ENCODE measurements at places on chromosomes 3 and 15. TPM values are rescaled to one million over a fixed set of nuclear protein-coding genes. Genes with fewer than 3 reads are reported as not detected.

The SPTBN5 gene
- total RNA-seq: 1.4 TPM

The PP2D1 gene
- total RNA-seq: not detected

The PIK3CA gene
- 13.0 TPM for total RNA-seq

The SLC2A2 gene
- total RNA-seq: not detected

The GOLGA8J gene
- total RNA-seq: not detected

The P2RY14 gene
- 7.3 TPM for total RNA-seq

The PARP15 gene
- 1.4 TPM for total RNA-seq

The PLEKHO2 gene
- total RNA-seq: 4.6 TPM

The ATP13A4 gene
- 14.2 TPM for total RNA-seq

The GRK7 gene
- total RNA-seq: not detected

The ARL14 gene
- 51.8 TPM for total RNA-seq

The RLBP1 gene
- total RNA-seq: not detected

The OR5K2 gene
- total RNA-seq: not detected

DNA sequence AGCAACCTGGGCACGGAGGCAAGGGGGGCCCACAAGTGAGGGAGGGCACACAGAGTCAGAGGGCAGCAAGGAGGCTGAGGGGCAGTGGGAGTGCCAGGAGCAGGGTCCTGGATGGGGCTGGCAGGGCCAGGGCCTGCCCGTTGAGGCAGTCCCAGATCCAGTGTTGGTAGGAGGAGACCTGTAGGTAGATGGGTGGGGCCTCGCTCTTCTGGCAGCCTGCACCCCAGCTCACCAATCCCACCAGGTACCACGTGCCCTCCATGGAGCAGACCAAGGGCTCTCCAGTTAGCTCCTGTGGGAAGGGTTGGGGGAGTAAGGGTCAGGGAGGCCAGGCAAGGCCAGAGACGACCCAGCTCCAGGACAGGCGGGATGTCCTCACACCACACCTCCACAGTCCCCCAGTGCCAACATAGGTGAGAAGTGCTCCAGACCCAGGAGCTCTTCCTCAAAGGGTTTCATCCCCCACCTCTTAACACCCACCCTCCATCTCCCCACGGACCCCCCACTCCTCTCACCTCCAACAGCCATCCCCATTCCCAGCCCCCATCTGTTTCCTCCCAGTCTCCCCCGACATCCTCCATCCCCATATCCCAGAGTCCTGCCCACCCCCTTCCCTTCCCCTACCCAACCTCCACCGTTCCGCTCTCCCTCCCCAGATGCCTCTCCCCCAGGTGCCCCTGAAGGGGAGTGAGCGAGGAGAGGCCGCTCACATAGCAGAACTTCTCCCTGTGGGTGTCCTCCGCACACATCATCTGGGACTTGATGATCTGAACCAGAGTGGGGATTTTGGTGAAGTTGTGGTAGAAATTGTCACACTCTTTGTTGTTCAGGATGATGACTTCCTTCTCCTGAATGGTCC is 5.2 kb downstream of the PRSS50 start:
- peak; percentile 2 for DNase-seq

DNA sequence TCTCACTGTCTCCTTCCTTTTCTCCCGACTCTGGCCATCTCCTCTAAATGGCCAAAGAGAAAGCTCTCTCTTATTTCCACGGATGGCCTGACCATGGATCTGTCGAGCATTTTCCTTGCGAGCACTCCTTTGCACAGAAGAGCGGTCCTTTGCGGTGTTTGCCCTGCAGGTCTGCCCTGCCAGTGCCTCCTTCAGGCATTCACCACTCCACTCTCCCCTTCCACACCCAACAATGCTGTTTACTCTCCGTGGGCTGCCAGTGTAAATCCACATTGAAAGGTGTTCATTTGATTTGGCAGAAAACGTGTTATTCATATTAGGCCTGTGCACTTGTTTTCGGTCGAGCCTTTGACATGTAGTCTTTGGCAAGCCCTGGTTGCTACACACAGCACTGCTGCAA is 49.6 kb downstream of the CACNA2D3 start:
- DNase-seq: no peak

- DNase-seq: no peak
These were observed 22.3 kb downstream of the GRIP2 start for GRCh38 chr3:14517601-14518431.

GRCh38 chr3:59308001-59308400 is 258.2 kb upstream of the CFAP20DC start:
- no peak for DNase-seq

DNA sequence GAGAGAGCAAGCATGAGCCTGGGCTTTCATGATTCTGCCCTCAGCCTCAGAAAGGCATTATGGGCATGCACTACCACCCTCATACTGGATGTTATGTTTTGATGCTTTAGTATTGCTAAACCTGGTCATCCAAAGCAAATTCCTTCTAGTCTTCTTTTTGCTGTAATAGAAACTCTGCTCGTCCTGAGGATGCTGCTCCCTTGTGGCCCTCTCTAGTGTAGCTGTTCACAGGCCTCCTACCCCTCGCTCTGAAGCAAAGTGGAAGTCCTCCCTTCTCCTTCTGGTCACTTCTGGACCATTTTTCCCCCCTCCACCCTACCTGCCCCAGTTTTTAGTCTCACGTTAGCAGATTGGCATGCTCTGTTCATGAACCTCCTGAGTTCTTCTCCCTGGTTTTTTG is 22.9 kb upstream of the CCNL1 start:
- no peak for DNase-seq

DNA sequence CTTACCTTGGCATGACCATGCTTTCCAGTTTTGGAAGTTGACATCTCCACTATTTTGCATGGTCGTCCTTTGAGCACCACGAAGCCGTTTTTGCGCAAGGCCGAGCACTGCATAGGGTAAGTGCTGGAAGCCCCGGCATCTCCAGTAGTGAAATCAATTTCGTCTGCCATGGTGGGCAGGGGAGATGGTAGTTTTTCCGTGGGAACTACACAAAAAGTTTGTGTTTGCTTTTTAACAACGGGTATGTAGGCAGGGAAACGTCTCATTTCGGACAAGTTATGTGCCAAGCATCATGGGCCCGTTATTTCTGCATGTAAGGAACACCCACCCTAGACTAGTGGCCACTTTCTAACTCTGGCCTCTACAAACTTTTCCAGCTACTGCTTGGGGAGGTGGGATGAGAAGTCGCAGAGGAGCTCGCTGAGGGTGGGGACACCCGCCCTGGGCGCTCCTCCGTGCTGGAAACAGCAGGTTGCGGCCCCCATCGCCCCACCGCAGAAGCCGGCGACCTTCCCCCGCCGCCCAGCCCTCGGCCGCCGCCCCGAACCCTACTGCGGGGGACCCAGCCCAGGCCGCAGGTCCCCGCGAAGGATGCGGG is 701 bp downstream of the EIF5A2 start:
- DNase-seq: no peak

- no peak for DNase-seq
These were observed 70.9 kb downstream of the DCUN1D1 start for GRCh38 chr3:182909318-182910040.

GRCh38 chr3:139340784-139341183 is 3.0 kb upstream of the MRPS22 start:
- DNase-seq: no peak

DNA sequence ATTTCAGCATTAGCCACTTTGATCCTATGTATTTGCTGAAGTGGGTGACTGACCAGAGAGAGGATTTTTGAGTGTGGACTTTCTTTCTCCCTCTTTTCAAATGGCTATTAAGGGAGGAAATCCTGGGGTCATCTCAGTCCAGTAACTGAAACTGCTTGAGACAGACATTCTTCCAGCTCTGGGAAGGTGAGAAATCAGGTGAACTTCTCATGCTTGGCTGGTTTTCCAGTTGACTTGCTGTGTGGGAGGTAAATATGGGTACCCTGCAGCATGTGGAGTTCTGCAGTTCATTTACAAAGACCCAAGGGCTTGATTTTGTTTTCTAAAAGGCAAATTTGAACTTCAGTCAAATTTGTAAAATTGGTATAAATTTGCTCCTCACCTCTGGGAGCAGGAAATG is 461.1 kb upstream of the TBL1XR1 start:
- DNase-seq: no peak

- peak; percentile 58 for DNase-seq
These were observed 95.8 kb upstream of the UMPS start for GRCh38 chr3:124634210-124635168.

DNA sequence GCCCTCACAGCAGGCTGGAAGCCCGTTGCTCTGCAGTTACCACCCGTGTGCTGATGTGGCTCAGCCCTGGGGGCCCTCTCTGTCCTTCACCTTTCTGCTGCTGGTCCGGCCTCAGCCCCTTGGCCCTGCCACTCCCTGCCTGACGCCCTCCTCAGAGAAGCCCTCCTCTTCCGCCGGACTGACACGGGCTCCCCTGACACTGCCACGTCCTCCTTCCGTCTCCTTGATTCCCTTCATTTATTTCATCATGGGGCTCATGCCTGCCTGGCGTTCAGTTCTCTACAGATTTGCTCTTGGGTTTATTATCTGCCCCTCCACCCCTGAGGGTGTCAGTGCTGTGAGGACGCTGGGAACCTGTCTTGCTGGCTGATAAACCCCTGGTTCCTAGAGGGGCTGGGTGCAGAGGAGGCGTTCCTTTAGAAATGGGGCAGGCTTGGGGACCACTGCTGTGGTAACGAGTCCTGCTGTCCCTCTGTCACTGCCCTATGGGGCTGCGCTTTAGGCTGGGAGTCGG is 19.6 kb downstream of the FBLN2 start:
- no peak for DNase-seq

DNA sequence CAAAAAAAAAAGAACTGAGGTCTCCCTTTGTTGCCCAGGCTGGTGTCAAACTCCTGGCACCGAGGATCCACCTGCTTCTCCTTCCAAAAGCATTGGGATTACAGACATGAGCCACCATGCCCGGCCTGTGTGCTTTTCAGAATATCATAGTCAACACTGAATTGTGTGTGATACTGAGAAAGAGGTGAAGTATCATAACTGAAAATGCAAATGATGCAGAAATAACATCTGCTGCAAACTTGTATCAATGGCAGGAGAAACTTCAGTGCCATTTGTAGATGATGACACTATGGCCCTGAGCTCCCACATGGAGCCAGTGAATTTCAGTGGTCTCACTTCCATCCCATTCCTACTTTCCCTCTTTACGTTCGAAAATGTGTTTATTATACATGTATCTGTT is 21.9 kb downstream of the IL12A start:
- no peak for DNase-seq

GRCh38 chr15:31221936-31222515 is 104.6 kb upstream of the KLF13 start:
- DNase-seq: no peak

DNA sequence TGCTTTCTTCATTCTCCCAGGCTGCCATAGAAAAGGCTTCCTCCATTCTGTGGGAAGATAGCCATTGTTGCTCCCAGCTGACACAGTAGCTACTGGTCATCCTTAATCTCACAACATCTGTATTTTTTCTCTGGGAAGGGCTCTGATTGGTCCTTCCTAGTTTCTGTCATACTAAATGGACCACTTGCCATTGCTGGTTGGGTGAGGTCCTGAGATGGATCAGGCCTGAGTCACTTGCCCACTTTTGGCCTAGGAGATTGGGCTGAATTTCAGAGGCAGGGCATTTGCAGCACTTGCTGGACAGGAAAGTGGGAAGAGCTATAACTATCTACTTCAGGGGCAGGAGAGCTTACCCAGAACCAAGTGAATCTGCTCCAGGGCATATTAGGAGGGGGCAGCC is 106.5 kb upstream of the PROK2 start:
- DNase-seq: no peak

- DNase-seq: no peak
These were observed 5.4 kb downstream of the TYRO3 start for GRCh38 chr15:41564286-41564959.

DNA sequence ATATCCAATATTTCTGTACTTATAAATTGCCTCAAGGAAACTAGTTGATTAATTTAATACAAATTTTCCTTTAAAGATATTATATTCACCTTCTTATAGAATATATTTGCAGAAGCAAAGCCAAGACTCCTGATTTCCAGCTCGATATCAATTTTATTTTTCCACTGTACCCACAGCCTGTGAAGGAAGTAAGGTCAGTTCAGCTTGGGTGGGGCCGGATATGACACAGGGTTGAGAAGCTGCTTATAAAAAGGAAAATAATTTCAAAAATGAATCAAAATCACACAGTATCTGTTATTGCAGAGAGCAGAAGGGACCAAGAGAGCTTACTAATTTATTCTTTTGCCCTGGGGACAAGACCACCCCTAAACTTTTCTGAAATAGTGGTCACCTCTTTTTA is 491.4 kb downstream of the TUSC7 start:
- DNase-seq: no peak

- no peak for DNase-seq
These were observed 253.0 kb upstream of the P2RY1 start for GRCh38 chr3:152581951-152582350.

- no peak for DNase-seq
These were observed 251.3 kb upstream of the NR2E3 start for GRCh38 chr15:71559098-71559497.

GRCh38 chr3:2166552-2166951 is 67.9 kb downstream of the CNTN4 start:
- DNase-seq: no peak

DNA sequence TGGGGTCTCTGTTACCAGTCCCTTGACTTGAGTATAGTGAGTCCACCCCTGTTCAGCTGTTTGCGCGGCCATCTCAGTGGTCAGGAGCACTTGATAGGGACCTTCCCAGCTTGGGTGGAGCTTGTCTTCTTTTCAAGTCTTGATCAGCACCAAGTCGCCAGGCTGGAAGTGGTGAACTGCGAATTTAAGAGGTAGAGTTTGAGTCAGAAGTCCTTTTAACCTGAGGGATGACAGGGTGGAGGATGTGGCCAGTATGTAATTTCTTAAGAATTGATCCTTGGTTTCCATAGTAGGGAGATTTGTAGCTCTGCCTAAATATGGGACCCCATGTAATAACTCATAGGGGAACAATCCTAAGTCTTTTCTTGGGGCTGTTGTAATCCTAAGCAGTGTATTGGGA is 86.3 kb upstream of the XCR1 start:
- DNase-seq: no peak

DNA sequence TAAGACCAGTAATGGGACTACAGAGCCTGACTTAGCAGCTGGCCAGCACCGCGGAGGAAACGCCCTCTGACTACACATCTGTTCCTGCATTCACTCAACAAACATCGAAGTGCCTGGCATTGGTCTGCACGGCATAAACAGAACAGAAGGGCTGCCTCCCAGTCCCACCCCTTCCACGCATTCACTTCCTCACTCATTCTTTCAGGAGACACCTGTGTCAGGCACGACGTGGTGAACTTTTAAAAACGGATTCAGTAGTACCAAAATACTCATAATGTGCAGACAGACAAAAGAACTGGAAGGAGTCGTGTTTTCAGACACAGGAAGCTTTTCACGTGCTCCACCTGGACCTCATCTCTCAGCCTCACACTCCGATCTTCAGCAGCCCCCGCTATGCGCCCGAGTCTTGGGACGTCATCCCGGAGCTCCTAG is 123.3 kb downstream of the XXYLT1 start:
- peak; percentile 67 for DNase-seq

GRCh38 chr3:191915712-191916111 is 454.7 kb downstream of the PYDC2 start:
- no peak for DNase-seq
